Tibial nerve (tissue), 4 donors: ENCODE measurements at places on chromosomes 1 and 21.

DNA sequence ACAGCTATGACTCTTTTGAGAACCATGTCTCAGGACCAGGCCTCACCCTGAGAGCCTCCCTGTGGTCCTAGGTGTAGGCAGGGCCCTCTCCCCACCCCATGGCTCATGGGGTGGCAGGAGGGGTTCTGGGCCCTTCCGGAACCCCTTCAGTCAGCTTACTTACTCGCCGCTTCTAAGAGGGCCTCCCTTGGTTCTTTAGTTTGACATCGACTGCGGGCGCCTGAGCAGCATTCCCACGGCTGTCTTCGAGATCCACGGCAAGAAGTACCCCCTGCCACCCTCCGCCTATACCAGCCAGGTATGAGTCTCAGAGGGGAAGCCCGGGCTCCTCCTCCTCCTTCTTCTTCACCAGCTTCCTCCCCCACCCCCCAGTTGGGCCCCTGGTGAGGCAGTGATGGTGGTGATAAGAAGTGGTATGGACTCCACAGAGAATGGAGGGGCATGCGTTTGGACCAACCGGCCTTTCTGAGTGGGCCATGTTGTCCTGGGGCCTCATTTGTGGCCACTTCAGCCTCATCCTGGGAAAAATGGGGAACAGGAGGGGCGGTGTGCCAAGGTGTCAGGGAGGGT, 28.9 kb downstream of the KCNA10 start:
- DNase-seq = no peak

DNA sequence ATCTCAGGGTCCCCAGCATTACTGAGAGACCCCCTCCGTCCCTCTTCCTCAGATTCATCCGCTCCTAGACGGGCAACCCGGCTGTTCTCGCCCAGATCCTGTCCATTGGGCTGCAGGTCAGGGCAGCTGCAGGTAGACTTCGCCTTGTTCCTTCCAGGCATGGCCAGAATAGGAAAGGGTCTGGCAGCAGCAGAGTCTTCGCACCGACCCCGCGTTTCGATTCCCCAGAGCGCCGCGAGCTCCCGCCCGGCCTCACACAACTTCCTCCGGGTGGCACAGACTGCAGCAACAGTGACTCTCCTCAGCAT, 265 bp downstream of the NRDC start:
- no peak for DNase-seq

DNA sequence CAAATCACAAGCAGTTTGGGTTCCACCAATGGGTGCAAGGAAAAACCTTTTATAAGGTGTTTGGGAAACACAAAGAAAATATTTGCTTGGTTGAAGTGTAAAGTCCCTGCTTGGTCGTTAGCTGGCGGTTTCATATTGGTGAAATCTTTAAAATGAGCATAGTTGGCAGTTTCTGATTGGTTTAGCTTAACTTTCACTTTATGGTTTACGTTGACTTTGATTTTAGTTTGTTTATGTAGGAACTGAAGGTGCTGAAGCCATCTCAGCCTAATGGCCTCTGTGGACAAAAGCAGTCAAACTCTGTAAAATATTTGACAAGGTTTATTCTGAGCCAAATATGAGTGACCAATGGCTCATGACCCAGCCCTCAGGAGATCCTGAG, 76.6 kb upstream of the PPM1J start:
- no peak for DNase-seq

GRCh38 chr1:18239671-18240070, 132.1 kb downstream of the IGSF21 start:
- no peak for DNase-seq

- DNase-seq = no peak
Observed at GRCh38 chr21:28581976-28582375, 410.7 kb downstream of the LTN1 start.

GRCh38 chr1:72412286-72412685, 129.9 kb upstream of the NEGR1 start:
- DNase-seq = no peak

- DNase-seq = no peak
Observed at GRCh38 chr1:5354681-5355080, 637.5 kb downstream of the NPHP4 start.

- no peak for DNase-seq
Observed at GRCh38 chr1:46399307-46399706, 5.2 kb downstream of the FAAH start.

GRCh38 chr21:29228306-29228705, 70.4 kb upstream of the BACH1 start:
- no peak for DNase-seq

- DNase-seq = no peak
Observed at GRCh38 chr21:42040411-42041180, 30.4 kb upstream of the ZBTB21 start.

DNA sequence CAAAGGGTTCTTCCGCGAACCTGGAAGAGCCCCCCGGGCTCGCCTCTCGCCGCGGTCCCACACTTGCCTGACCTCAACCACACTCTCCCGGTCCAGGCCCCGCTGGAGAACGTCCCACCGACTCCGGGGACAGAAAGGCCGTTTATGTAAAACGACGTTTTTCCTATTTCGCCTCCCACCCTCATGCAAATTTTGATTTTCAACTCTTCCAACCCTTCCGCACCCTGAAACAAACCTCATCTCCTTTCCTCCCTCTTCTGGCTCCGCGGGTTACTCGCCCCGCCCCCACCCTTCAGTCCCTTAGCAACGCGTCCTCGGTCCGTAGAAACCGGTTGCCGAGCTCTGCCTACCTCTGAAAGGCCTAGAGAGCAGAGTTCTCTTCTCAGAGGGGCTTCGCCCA, at the start of gene C1orf141:
TSS of gene C1orf141 (minus strand) at position 276 of the 400 bp plus-strand sequence. CDS start 7,730 bp downstream, outside the sequence.
- no peak for DNase-seq
